Kidney (tissue), 22 donors: ENCODE measurements at places on chromosomes 5 and 9. TPM values are rescaled to one million over a fixed set of nuclear protein-coding genes. Genes with fewer than 3 reads are reported as not detected.
A peak's percentile ranks its signal among the peaks of the same experiment; 100 is the strongest.

DNA sequence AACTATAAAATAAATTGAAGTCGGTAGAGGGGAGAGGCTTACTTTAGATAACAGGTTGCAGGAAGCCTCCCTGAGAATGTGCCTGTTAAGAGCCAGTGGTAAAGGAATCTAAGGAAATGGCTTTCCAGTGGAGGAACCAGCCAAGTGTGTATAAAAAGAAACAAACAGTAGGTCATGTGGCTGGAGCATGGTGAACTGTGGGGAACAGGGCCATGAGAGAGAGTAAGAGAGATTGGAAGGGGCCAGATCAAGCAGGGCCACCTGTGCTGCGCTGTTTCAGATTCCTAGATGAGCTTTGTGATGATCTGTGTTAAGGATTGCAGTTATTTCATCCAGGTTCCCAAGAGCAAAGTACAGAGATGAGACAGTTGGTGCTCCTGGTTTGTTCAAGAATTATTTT is 152.7 kb upstream of the SGCD start:
- no peaks in the 10 kb centered on the region for H3K27me3 ChIP-seq
- H3K36me3 ChIP-seq = no peaks in the 10 kb centered on the region
- no peak overlapping the region for H3K27ac ChIP-seq
- H3K4me1 ChIP-seq = no peaks in the 10 kb centered on the region
- H3K4me3 ChIP-seq = no peak overlapping the region

DNA sequence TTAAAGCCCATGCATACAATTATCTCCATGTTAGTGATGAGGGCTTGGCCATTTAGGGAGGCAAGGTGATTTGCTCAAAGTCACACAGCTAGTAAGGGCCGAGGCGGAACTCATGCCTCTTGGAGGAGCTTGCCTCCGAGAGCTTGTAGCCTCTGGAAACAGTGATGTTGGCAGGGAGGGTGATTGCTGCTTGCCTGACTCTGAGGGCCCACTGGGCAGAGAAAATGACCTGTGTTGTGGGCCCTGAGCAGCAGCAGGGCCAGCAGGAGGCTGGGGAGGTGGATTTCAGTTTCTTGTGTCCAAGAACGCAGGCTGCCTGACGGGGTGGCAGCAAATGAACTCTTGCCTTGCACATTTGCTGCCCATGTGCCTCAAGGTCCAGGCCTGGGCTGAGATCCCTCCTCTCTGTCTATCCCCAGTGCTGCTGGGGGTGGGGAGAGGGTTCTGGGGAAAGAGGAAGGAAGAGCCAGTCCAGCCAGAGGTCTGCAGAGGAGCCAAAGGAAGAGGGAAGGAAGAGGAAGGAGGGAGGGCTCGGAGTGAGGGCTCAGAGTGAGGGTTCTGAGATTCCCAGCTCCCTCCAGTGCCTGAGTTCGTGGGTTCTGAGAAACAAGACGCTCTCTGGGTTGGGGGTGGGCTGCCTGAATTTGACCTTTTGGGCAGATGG is 16.2 kb upstream of the PTGS1 start:
- no peaks in the 10 kb centered on the region for H3K27me3 ChIP-seq
- no peak overlapping the region for H3K4me3 ChIP-seq
- no peak overlapping the region for H3K27ac ChIP-seq
- no peaks in the 10 kb centered on the region for H3K36me3 ChIP-seq

GRCh38 chr5:89878140-89879132 is 531.1 kb downstream of the CETN3 start:
- H3K27ac ChIP-seq = no peak overlapping the region
- no peak for DNase-seq
- H3K4me3 ChIP-seq = no peak overlapping the region
- H3K27me3 ChIP-seq = no peaks in the 10 kb centered on the region

DNA sequence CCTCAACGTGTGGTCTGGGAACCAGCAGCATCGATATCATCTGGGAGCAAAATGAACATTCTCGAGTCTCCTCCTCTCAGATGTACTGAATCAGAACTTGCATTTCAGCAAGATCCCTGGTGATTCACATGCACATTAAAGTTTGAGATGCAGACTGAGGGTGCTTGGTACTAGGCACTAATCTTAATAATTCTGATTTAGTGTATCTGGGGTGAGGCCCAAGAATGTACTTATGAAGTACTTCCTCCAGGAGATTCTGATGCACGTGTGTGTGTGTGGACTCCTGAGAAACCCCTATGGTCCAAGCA is 56.2 kb upstream of the EQTN start:
- DNase-seq = no peak
- no peak overlapping the region for H3K27ac ChIP-seq
- H3K27me3 ChIP-seq = no peaks in the 10 kb centered on the region
- H3K4me3 ChIP-seq = no peak overlapping the region
- no peaks in the 10 kb centered on the region for H3K36me3 ChIP-seq

DNA sequence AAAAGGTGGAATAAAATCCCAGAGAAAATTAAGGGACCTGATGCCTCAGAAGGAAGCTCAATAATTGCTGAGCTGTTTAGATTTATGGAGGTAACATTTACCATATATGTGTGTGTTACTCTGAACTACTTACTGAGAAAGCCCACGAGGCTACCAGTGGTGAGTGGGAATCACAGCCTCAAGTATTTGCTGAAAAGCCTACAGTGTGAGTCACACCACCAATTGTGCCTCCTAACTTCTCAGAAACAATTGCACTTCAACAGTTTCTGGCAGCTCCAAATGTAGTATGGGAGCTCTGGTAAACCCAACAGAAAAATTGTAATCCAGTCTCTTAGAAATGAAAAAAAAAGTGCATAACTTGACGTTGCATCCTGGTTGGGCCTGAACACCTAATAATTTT is 551.6 kb downstream of the PRDM9 start:
- no peak for DNase-seq
- no peak overlapping the region for H3K27ac ChIP-seq
- H3K27me3 ChIP-seq = no peaks in the 10 kb centered on the region
- no peaks in the 10 kb centered on the region for H3K36me3 ChIP-seq
- no peak overlapping the region for H3K4me3 ChIP-seq
- no peaks in the 10 kb centered on the region for H3K4me1 ChIP-seq

- DNase-seq = no peak
- no peak overlapping the region for H3K27ac ChIP-seq
- no peaks in the 10 kb centered on the region for H3K27me3 ChIP-seq
- H3K4me3 ChIP-seq = no peak overlapping the region
- no peaks in the 10 kb centered on the region for H3K36me3 ChIP-seq
These were observed 18.0 kb downstream of the RXRA start for GRCh38 chr9:134344068-134344799.

DNA sequence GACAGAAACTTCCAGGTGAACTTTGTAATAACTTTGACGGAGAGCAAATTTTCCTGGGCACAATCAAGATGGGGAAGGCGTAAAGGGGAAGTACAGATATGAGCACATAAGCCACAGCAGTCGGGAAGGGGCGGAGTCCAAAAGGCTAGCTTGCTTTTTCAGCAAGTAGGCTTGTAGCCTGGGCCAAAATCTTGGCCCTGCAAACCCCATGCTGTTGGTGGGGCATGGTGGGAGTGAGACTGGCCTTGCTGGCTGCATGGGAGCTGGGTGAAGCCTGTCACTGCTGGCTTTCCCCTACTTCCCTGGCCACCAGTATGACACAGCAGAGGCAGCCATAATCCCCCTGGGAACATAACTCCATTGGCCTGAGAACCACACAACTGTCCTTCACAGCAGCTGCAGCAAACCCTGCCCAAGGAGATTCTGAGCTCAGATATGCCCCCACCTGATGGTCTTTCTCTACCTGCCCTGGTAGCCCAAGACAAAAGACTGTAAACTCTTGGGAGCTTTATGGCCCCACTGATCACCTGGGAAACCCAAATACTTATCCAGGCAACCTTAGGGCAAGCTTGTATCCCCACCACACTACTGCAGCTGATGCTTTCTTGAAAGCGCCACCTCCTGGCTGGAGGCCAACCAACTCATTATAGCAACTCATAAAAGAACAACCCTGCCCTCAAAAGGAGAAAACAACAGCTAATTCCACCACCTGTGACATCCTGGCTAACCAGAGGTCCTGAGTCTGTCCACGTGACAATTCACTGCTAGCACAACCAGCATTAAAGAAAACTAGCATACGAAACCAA is 24.0 kb downstream of the DCTN4 start:
- H3K4me3 ChIP-seq = no peak overlapping the region
- no peaks in the 10 kb centered on the region for H3K27me3 ChIP-seq
- no peaks in the 10 kb centered on the region for H3K4me1 ChIP-seq

- H3K4me1 ChIP-seq = no peaks in the 10 kb centered on the region
- H3K27ac ChIP-seq = no peak overlapping the region
- H3K27me3 ChIP-seq = no peaks in the 10 kb centered on the region
- no peak overlapping the region for H3K4me3 ChIP-seq
- no peak for DNase-seq
- no peaks in the 10 kb centered on the region for H3K36me3 ChIP-seq
These were observed 90.7 kb downstream of the CDKN2A start for GRCh38 chr9:21903380-21903965.

DNA sequence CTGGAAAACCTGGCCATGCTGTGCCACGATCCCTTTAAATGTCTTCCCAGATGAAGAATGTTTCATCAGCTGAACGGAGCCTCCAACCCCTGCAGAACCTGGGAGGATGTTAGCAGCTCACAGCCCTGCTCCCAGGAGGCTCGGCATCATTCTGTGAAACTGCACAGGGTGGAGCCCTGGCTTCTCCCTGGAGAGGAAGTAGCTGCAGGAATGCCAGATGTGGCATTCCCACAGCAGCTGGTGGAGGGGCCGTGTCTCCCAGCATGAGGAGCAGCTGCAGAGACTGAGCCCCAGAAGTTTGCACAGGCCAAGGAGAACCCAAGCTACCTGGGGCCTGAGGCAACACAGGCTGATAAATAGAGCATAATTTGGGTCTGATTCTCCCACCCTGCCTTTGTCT is 165.8 kb upstream of the MAP3K1 start:
- no peak overlapping the region for H3K4me3 ChIP-seq
- no peak overlapping the region for H3K27ac ChIP-seq
- H3K36me3 ChIP-seq = no peaks in the 10 kb centered on the region
- no peak for DNase-seq
- H3K27me3 ChIP-seq = no peaks in the 10 kb centered on the region

GRCh38 chr5:170552621-170553115 is 48.8 kb downstream of the KCNIP1 start:
- no peak overlapping the region for H3K4me3 ChIP-seq
- no peaks in the 10 kb centered on the region for H3K4me1 ChIP-seq

GRCh38 chr9:115013998-115014397 is 83.6 kb upstream of the TNFSF8 start:
- H3K36me3 ChIP-seq = no peaks in the 10 kb centered on the region
- DNase-seq = peak; percentile 87
- no peaks in the 10 kb centered on the region for H3K27me3 ChIP-seq
- no peak overlapping the region for H3K4me3 ChIP-seq

GRCh38 chr5:61385627-61386026 is 53.6 kb downstream of the ZSWIM6 start:
- DNase-seq = no peak
- H3K27me3 ChIP-seq = no peaks in the 10 kb centered on the region
- H3K4me1 ChIP-seq = no peaks in the 10 kb centered on the region
- no peak overlapping the region for H3K27ac ChIP-seq
- H3K4me3 ChIP-seq = no peak overlapping the region

GRCh38 chr5:112787261-112787660 is 49.6 kb downstream of the APC start:
- H3K4me1 ChIP-seq = no peaks in the 10 kb centered on the region
- H3K27ac ChIP-seq = no peak overlapping the region
- no peak overlapping the region for H3K4me3 ChIP-seq
- H3K36me3 ChIP-seq = peaks cover 7% of the 10 kb centered on the region
- DNase-seq = no peak

DNA sequence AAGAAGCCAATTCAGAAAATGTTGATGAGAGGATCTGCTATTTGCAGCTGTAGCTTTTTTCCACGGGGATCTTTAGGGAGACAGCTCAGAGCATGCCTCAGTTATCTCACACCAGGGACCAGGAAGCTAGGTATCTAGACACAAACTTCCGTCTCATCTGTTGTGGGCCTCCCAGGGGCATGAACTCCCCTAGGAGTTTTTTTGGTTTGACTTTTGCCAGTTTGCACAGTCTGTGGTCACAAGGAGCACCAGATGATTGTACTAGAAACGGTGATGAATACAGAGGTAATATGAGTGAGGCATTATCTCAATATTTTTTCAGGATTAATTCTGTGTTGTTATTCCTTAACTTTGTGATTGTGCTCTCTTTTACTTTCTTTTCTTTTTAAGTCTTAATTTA is 533.2 kb upstream of the SEMA6A start:
- no peaks in the 10 kb centered on the region for H3K27me3 ChIP-seq
- H3K27ac ChIP-seq = no peak overlapping the region
- DNase-seq = no peak
- H3K4me3 ChIP-seq = no peak overlapping the region
- H3K36me3 ChIP-seq = no peaks in the 10 kb centered on the region
- no peaks in the 10 kb centered on the region for H3K4me1 ChIP-seq

DNA sequence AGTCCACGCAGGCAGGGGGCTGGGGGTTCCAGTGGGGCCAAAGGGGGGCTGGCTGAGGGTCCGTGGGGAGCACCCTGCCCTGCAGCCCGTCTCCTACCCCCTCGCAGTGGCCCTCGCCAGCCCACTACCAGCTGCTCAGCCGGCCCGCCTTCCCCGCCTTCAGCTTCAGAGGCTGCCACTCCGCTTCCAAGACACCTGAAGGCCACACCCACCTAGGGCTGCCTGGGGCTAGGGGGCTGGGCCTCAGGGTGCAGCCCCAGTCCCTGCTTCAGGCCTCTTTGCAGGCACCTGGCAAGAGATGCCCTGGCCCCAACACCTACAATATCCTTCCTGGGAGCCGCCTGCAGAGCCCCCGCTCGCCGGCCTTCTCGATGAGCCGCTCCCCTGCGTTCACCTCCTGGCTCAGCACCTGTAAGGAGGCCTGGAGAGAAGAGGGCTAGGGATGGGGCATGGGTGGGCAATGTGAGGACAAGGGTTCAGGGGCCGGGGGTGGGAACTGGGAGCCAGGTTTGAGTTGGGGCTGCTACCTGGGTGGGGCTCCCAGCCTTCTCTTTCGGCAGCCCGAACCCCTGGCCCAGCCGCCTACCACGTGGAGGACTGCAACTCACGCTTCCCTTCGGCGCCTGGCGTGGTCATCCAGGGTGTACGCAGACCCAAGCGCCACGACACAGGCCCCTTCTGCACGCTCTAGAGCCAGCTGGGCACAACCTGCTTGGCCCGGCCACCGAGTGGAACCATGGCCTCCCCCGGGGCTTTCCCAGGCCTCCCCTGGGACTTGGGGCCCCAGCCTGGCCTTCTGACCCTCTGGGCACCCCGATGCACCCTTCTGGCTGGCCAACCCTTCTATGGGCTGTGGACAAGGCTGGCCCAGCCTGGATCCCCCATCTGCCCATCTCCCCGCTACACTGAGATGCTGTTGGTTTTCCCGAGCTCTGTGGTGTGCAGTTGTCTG is 1.7 kb downstream of the STPG3 start:
- no peak overlapping the region for H3K4me3 ChIP-seq
- H3K27me3 ChIP-seq = no peaks in the 10 kb centered on the region
- H3K27ac ChIP-seq = no peak overlapping the region
- no peak for DNase-seq
- H3K4me1 ChIP-seq = no peaks in the 10 kb centered on the region

HTR4 gene
- 0.22 TPM for total RNA-seq

IGIP gene
- 15.5 TPM for total RNA-seq

TAS2R1 gene
- total RNA-seq = not detected

WDR31 gene
- 8.7 TPM for total RNA-seq

PCDHA10 gene
- total RNA-seq = 7.6 TPM
